ENCODE measurements at places on chromosomes 1 and 21.

DNA sequence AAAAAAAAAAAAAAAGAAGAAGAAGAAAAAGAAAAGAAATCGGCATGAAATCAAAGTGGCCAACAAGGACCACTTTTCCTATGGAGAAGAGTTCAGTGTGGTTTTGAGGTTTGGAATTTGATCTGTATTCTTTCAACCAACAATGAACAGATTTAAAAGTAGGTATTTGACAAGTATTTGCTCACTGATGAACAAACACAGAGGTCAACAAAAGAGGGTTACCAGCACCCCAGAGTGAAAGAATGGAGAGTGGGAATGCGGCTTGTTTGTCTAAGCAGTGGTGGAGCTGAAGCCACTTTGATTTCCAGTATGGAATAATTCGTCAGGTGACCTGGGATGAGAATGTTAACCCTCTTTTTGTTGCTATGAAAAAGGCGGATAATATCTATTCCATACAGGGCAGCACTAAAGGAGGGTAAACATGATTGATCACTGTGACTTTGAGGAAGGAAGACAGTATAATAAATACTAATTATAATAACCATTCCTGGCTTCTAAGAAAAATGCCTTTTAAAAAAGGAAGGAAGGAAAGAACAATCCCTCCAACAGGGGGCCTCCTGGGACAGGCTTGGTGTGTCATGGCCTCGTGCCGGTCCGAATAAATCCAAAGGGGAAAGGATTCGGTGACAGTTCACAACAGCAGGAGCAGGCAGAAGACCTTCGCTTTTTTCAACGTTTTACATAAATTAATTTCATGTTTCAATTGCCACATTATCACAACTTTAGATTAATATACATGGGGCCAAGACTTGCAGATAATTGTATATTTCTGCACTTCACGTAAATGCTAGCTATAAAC is 37.2 kb upstream of the SIM2 start:
- no peak for DNase-seq

GRCh38 chr1:243672539-243673074 is 177.4 kb downstream of the AKT3 start:
- DNase-seq, result no peak

GRCh38 chr1:88466011-88466410 is 218.1 kb upstream of the PKN2 start:
- no peak for DNase-seq

GRCh38 chr1:50103615-50104081 is 5.1 kb upstream of the ELAVL4 start:
- no peak for DNase-seq

DNA sequence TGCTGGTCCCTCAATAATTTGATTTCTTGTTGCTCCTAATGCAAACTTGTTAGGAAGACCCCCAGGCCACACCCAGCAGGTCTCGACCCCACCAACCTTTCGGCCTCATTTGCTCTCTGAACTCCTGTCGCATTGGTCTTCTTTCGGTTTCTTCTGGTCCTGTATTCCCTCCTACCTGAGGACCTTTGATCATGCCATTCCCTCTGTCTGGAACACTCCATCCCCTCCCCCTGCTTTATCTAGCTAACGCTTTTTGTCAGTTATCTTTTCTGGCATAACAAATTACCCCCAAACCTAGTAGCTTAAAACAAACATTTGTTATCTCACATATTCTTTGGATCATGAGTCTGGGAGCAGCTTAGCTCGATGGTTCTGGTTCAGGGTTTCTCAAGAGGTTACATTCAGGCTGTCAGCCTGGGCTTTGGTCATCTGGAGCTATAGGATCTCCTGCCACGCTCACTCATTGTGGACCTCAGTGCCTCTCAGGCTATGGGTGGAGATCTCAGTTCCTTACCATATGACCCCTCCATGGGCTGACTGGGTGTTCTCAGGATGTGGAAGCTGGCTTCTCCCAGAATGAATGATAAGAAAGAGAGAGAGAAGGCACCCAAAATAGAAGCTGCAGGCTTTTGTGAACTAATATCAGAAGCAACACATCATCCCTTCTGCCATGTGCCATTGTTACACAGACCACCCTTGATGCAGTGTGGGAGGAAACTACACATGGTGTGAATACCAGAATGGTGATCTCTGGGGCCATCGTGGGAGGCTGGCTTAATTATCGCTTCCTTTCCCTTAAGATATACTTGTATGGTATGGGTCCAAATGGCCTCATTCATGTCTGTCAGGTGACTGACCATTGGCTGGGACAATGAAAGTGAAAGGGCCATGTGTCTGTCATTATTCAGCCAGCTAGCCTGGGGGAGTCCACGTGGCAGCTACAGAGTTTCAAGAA is 29.1 kb upstream of the BCAR3 start:
- DNase-seq, result no peak

DNA sequence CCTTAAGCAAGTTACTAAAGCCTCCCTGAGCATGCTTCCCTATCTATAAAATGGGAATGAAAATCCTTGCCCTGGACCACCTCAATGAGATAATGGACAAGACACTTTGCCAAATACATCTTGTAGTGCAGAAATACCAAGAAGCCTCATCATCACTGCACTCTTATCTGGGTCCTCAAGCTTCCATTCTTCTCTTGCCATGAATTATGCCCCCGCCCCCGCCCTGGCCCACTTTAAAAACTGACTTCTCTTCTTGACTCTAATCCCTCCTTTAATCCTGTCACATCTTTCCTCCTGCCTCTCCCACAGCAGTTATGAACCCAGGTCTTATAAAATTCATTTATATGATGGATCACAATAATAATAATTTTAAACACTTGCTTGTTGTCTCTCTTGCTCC is 14.8 kb downstream of the ARHGEF11 start:
- DNase-seq, result no peak

- no peak for DNase-seq
These were observed 74.7 kb downstream of the LEPR start for GRCh38 chr1:65495137-65495536.

DNA sequence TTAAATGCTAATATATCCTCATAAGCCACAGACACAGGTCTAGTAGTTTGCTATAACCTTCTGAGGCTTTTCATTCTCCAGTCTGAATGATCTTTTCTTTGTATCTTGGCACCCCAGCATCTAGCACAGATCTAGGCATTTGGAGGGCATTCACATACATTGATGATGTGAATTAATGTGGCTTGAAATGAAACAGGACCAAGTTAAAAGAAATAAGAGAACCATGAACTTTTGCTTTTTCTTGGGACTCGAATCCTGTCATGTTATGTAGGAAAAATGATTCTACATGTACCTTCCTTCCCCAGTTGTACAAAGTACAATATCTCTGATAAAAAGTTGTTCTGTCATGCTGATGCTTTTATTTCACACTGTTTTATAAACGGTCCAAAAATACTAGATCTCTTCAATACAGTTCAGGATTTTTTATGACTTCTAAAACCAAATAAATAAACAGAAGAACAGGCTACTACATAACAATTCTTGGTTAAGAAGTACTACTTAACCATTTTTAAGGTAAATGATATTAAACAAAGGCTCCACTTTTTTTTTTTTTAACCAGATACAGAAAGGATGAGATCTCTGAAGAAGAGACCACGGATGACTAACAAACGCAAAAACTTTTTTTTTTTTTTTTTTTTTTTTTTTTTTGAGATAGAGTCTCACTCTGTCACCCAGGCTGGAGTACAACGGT is 3.0 kb downstream of the SORT1 start:
- DNase-seq, result no peak

DNA sequence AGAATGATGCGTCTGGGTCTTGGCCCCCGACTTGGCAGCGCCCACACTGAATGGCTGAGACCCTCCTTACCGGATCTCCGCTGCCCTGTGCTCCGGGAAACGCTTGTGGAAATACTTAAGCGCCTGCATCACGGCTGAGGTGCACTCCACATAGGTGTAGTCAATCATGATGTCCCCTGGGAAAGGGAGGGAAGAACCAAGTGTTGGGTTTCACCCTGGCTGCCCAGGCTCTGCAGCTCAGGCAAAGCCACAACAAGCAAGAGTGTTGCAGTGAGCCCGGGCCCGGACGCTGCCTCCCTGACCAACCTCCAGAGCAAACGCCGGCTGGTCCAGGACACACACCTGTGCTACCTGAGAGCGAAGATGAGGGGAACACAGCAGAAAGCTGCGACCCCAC is 21.5 kb upstream of the SPATC1L start:
- no peak for DNase-seq

GRCh38 chr1:95640746-95641145 is 406.7 kb downstream of the RWDD3 start:
- DNase-seq, result no peak

DNA sequence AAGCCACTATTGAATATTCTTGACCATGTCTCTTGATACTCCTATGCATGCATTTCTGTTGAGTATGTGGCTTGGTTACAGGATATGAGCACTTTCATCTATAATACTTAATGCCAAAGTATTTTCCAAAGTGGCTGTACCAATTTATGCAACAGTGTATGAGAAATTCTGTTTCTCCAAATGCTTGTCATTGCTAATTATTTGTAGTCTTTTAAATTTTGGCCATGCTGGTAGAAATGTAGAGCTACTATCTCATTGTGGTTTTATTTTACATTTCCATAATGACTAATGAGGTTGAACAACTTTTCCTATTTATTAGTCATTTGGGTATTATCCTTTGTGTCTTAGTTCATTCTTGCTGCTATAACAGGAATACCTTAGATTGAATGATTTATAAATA is 71.4 kb upstream of the TSPAN2 start:
- no peak for DNase-seq

DNA sequence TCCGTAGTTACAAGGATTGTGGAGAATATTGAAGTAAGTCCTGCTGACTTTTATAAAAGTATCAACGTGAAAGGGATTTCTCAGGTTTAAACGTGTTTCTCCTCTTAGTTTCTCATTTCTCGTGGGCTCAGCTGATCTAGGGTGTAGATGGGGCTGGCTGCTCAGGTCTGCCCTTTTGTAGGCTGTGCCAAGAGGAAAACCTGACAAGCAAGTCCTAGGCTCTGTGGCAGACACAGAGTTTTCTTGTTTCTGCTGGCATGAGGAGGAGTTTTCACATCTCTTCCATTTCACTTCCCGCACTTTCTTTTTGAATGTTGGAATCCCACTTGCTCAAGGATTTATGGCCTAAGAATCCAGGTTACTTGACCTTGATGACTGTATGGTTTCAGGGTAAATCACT is 14.8 kb downstream of the VPS13D start:
- no peak for DNase-seq

DNA sequence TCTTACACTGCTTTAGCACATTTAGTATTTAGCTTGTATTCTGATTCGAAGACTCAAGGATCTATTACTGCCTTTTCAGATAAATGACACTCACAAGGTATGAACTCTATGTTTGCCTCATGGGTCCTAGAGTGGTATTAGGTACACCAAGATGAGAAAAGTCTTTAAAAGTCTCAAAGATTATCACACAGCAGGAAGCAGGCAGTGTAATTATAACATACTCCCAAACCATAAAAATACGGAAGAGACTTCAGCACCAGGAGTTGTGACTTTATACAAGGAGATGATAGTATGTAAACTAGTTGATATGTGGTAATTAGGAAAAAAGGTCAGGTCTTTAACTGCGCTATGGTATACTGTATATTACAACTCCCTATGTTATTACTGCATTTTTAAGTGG is 11.2 kb upstream of the RCSD1 start:
- DNase-seq, result no peak

GRCh38 chr1:118136187-118136941 is 48.7 kb downstream of the SPAG17 start:
- no peak for DNase-seq

GRCh38 chr1:24289937-24290595 is 29.1 kb upstream of the GRHL3 start:
- DNase-seq, result no peak

- DNase-seq, result no peak
These were observed 280.1 kb downstream of the PTPRC start for GRCh38 chr1:198918920-198919319.

DNA sequence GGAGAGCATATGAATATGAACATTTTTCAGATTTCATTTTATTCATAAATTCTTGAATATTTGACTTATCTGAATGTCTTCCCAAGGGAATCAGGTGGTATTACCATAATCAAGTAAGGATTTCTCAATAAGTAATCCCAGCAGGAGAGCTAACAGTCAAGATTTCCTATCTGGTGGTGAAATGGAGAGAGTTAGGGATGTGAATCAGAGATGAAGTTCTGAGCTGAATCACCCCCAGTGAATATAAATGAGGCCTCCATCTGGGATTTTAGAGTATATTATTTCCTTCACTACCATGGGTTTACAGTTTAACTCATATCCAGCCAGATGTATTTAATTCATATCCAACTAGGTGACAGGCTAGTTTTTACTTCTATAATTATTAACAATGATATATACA is 61.5 kb upstream of the RGS2 start:
- no peak for DNase-seq

DNA sequence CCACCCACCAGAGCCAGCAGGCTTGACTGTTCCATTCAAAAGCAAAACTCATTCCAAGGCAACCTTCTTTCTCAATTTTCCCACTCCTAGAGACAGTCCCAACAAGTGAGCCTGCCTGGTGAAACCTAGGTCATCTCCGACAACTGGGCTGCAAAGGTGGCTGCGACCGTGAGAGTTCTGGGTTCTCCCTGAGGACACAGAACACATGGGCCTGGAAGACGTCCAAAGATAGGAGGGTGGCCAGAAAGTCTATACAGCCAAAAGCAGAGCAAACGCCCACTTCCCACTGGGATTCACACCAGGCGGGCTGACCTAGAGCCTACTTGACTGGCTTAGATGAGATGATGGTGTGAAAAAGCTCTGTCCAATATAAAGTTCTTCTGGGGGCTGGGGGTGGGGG is 90.2 kb upstream of the GRIK3 start:
- no peak for DNase-seq

- no peak for DNase-seq
These were observed 11.7 kb upstream of the FGR start for GRCh38 chr1:27646676-27647075.

DNA sequence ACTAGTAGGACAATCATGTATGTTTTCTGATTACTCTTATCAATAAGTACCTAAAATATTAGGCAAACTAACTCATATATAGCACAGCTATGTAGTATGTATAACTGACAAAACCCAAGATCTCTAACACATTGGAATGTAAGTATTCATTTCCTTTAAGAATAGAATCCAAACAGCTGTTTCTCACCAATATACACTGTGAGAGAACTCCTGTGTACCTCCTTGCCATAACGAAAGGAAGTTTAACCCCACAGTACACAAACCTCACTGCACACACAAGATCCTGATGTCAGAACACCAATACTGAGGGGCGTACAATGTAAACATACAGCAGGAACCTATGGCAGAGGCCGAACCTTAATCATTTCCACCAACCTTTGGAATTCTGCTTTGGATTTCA is 113.0 kb downstream of the SMYD3 start:
- DNase-seq, result no peak

DNA sequence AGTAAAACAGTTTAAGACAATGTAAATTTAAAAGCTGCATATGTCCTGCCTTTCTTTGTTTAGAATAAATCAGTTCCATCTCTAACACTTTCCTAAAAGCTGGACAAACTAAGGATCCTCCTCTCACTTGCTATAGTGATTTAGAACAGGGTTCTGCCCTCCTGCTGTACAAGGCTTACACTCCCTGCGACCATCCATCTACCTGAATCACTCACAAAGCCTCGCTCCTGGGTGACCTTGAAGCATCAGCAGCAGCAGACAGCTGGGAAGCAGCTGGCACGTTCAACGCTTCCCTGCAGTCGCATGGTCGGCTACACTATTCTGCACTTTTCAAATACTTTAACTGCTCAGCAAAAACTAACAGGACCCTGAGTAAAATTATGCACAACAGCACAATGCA is 128.0 kb downstream of the NTPCR start:
- DNase-seq, result no peak

- DNase-seq, result no peak
These were observed 4.2 kb downstream of the KISS1 start for GRCh38 chr1:204192046-204192445.
